GM06990 (cell line): ENCODE measurements at places on chromosomes 6 and 20.

GRCh38 chr6:153816366-153816765, 222.7 kb upstream of the OPRM1 start:
- DNase-seq: no peak

- no peak for DNase-seq
Observed at GRCh38 chr6:27829453-27830211, 82.6 kb downstream of the OR2B2 start.

GRCh38 chr6:165658395-165659058, 4.5 kb downstream of the PDE10A start:
- no peak for DNase-seq

DNA sequence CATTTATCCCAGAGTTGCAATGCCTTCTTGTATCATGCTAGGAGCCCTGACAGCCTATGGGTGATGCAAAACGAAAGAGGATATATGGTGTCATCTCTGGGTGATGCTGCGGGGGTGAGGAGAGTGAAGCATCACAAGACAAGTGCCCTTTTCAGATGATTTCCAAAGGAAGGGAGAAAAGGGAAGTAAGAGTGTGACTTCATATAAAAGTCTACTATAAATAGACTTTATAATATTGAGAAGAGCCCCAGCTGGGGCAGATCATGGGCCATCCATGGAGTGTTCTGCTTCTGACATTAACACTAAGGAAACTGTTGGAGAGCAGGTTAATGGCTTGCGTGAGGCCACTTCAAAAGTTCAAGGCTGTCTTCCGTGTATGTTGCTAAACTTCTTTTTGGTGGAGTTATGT, 4.4 kb downstream of the CD83 start:
- DNase-seq: peak; percentile 73

DNA sequence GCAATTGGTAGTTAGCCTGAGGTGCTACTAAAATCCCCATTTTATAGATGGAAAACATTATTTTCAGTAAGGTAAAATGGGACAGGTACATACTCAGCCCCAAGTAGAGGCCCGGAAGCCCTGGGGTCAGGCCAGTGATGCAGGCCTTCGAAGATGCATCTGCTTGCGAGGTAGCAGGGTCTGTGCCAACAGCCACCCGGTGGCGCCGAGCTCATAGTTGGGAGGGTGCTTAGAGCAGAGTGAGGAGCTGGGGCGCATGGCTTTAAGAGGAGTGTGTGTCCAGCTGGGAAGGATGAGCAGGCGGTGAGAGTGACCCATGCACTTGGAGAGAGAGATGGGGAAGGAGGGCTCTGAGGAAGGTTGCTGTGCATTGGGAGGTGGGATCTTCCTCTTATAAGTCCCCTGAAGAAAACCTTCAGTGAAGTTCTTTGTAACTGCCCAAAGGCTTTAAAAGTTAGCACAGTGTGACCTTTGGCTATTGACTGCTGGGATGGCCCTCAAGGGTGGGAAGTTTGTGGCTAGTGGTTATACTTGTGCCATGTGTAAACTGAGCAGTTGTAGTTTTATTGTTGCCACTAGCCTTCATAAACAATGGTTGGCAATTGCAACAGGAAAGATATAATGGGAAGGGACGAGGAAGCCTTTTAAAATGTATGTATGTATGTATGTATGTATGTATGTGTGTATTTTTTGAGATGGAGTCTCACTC, 71.1 kb downstream of the TOX2 start:
- no peak for DNase-seq

- DNase-seq: no peak
Observed at GRCh38 chr20:23122321-23122720, 36.2 kb upstream of the CD93 start.
